ENCODE measurements at places on chromosomes 1 and 21.

GRCh38 chr1:225762444-225762843 lies 15.2 kb upstream of the SRP9 start:
- no peak for DNase-seq

DNA sequence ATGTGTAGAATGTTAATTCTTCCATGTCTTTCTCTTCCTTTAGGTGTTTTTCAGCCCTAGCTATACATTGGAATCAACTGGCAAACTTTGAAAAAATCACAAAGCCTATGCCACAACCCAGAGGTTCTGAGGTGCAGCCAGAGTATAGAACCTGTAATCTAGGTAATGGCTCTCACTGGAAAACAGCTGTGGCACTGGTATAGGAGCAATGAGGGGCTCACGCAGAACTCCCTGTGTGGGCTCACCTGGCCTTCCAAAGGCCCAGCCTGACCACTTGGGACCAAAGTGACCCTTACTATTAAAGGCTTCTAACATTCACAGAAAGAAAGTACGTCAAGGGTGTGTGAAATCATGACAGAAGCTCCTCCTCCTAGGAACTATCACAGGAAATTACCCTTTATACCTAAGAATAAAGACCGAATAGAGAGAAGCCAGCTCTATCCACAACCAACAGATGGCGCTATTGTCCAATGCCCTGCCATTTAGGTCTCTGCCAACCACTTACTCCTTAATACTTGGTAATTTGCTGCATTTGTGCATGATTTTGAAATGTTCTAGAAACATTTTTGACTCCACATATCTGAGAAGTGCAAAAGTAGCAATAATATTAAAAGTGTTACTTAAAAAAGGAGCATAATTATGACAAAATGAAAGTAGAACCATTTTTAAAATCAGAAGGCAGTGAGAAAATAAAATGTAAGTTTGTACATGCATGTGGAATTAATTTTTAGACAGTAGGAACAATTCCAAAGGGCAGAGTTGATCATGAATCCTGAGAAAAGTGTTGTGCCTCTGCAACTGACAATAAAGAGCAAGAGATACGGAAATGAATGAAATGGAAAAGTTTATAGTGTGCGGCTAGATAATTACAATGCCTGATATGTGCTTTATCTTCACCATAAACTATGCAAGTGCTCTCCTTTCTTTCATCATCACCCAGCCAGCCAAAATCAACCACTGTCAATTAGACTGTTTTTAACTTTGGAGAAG lies 93.1 kb upstream of the HAO2 start:
- no peak for DNase-seq

DNA sequence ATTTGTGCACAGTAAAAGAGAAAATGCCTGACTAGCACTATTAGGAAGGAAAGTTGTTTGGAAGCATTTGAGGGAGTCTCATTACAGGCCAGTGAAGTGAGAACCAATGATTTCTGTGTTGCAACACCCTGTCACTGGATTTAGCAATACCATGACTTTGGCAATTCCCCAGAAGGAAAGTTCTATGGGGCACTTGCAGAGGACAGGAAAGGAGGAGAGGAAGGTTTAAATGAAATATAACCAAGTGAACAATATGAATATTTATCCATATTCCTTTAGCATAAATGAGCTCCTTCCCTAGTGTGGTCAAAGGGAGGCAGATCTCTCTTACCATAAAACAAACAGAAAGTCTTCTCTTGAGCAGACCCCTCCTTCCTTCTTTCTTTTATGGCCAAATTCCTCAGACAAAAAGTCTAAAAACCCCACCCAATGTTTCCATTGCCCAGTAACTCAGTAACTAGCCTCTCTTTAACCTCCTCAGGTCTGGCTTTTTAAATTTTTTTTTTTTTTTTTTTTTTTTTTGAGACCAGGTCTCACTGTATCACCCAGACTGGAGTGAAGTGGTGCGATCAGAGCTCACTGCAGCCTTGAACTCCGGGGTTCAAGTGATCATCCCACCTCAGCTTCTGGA lies 5.5 kb downstream of the TLR5 start:
- DNase-seq: no peak

- DNase-seq: no peak
Observed at GRCh38 chr1:225961659-225962439, 20.8 kb upstream of the LEFTY2 start.

DNA sequence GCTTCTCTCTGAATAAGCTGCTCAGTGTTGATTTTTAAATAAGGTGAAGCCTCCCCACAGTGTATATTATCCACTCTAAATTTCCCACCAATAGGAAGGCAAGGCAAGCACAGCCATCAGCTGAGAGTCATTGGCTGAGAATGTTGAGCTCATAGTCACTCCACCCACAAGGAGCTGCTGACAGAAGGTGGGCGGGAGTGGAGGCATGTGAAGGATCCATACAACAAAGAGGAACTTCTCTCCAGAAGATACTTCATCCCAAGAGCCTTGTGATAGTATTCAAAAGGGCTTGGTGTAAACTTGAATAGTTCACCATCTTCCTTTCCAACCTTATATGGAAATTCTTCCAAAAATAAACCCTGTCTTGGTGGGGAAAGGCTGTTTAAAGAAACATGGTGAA lies 42.8 kb downstream of the SAMD13 start:
- no peak for DNase-seq

DNA sequence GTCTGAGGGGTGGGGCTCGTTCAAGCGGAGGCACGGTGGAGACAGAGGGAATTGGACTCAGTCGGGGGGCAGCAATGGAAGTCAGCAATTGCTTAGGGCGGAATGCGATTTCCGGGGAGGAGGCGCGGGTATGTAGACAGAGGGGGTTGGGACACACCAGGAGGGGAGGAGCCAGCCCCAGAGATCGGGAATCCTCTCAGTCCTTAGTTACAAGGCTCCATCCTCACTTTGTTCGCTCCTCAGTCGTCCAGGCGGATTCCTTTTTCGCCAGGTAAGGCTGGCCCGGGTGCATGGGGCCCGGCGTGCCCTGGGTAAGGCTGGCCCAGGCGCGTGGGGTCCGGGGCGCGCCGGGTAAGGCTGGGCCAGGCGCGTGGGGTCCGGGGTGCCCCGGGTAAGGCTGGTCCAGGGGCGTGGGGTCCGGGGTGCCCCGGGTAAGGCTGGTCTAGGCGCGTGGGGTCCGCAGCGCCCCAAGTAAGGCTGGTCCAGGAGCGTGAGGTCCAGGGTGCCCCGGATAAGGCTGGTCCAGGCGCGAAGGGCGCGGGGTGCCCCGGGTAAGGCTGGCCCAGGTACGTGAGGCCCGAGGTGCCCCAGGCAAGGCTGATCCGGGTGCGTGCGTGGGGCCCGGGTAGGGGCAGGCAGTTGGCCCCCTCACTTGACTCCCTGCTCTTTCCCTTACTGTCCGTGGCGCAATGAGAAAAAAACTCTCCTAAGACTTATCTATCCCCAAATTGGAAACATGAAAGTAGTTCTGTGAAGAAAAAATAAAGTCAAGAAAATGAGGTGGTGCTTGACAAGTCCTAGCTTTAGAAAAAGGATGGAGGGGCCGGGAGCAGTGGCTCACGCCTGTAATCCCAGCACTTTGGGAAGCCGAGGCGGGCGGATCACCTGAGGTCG lies at the start of gene L1TD1:
L1TD1 (plus strand) TSS at position 199 of the 894 bp plus-strand sequence. CDS start 11,780 bp downstream, outside the sequence.
- no peak for DNase-seq

GRCh38 chr1:87403061-87403820 lies 74.6 kb downstream of the LMO4 start:
- DNase-seq: no peak

DNA sequence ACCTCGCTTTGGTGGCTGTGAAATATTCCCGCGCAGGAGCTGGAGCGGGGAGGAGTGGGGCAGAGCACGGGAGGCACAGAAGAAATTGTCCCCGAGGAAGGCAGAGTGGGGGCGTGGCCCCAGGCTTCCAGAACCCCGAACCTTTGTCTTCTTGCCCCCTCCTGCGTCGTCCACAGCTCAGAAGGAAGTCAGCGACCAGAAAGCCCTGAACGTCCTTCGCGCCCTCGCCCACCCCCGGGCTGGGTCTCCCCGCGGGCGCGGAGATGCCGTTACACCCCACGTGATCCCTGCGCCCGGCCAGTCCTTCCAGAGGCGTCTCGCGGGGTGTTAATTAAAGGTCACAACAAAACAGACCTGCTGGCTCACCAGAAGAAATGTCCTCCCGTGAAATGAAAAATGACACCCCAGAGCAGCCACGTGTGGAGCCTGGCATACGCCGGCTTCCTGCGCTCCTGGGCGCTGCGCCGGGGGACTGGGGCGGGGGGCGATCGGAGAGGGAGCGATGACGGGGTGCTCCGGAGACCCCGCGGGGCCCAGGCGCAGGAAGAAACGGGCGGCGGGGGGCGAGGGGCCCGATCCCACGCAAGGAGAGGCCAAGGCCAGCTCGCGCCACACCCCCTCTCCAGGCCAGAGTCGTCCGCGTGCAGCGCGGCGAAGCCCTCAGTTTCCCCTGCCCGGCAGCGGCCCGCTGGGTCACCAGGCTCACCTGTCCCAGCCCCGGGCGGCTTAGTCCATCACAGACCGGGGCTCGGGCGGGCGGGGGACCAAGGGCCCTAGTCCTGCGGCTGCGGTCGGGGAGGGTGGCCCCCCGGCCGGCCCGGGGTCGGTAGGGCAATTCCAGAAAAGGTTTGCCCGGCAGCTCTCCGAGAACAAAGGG lies 995 bp upstream of the KIF26B start:
- no peak for DNase-seq

DNA sequence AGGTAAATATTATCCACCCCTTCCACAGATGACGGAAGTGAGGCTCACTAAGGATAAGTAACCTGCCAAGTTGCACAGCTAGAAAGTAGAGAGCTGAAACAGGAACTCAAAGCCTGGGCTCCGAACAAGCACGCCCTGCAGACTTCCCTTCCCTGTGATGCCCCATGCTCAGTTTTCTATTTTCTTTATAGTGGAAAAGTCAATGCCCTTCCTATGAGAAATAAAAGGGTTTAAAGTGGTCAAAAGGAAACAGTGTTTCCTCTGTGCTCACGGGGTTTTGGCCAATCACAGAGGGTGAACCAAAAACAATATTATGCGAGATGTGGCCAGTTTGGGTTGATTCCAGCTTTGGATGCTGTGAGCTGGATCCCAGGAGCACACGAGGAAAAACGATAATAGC lies 44.5 kb downstream of the DDR2 start:
- no peak for DNase-seq

DNA sequence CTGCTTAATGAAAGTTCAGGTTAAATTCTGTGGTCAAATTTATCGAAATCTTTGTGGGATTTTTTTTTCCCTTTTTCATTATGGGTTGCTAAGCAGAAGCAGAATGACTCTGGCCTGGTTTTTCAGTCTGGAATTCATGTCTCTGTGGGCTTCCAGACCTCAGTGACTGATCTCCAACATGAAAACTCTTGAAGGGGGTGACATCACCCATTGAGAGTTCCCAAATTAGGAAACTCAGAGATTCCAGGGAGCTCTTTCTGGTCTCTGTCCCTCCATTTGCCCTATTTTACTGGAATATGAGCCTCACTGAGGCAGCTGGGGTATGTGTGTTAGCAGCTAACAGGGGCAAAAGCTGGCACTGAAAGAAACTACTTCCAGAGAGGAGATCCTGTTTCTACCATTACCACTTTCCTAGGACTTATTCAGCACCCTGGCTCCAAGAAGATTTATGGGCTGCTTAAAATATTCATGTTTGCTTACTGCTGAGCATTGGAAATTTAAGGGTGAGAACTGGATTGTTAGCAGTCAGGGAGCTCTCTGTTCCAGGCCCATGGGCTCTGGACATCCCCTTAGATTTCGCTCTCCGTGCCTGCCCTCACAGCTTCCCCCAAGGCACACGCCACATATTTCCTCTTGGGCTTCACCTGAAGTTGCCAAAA lies 203.4 kb upstream of the SPAG17 start:
- DNase-seq: no peak

- no peak for DNase-seq
Observed at GRCh38 chr21:16870103-16870502, 642.7 kb upstream of the CXADR start.

- no peak for DNase-seq
Observed at GRCh38 chr1:82401116-82401515, 600.4 kb downstream of the ADGRL2 start.
